Activated CD4-positive, alpha-beta T cell treated with anti-CD3 and anti-CD28 coated beads for 4 hours (primary cell): ENCODE measurements at places on chromosomes 5 and 9.

DNA sequence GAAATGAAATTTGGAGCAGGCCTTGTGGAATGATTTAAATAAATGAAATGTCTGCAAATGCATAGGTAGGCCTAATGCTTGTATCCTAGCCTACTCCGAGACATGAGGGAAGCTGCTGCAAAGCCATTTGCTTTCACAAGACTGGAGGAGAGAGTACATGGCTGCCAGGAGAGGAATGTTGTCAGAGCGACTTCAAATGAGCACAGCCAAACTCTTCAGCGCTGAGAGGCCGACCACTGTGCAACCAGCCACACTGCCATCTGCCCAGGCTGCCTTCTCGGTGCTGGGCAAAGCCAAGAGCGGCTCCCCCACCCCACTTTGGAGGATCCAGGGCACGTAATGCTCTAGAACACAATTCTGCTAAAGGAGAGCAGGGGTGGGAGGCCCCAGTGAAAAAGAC lies 122.6 kb downstream of the RASEF start:
- DNase-seq, result no peak

GRCh38 chr5:98111686-98112085 lies 661.8 kb upstream of the RGMB start:
- no peak for DNase-seq

GRCh38 chr5:55480781-55481180 lies 54.0 kb downstream of the PLPP1 start:
- no peak for DNase-seq

DNA sequence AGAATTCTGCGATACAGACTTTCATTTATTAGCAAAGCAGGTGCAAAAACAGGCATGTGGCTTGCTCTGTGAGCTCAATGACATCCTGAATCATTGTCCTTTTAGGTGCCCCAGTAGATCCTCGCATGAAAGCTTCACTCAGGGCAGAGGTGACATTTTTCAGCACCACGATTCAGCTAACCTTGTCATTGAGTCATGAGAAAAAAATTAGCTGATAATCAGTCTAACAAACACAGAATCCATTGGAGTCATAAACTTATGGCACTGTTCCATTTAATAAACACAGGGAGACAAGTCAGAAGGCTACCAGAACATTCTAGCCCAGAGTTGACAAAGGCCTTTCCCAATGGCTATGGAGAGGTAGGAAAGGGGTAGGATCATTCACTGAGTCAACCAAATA lies 104.8 kb upstream of the RAD23B start:
- no peak for DNase-seq

DNA sequence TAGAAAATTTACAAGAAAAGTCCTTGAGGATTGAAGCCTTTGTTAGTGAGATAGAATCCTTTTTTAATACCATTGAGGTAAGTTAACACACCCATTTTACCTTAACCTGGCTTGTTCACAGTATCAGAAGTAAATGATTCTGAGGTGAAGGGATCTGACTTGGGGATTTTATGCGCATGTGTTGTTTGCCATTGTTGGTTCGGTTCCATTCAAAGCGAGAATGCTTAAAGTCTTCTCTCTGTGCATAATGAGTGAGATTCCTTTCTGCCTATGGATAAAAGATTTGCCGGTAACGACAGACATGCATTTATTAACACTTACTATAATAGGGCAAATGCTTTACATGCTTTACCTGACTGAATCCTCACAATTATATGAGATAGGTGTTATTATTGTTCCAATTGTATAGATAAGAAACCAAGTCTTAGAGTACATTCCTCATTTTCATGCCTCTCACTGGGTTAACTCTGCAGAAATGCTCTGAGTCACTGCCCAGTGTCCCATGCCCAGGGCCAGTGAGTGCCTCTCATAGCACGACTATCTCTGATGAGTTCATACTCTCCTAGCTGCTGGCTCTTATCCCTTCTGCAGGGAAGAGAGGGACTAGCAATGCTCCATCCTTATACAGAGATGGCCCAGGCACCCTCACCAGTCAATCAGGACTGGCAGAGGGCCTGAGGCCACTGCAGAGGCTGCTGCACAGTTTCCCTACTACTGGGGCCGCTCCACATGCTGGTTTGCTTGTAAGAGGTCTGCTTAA lies 54.4 kb downstream of the CMYA5 start:
- no peak for DNase-seq

GRCh38 chr5:7673658-7674057 lies 177.3 kb downstream of the CFAP90 start:
- no peak for DNase-seq

DNA sequence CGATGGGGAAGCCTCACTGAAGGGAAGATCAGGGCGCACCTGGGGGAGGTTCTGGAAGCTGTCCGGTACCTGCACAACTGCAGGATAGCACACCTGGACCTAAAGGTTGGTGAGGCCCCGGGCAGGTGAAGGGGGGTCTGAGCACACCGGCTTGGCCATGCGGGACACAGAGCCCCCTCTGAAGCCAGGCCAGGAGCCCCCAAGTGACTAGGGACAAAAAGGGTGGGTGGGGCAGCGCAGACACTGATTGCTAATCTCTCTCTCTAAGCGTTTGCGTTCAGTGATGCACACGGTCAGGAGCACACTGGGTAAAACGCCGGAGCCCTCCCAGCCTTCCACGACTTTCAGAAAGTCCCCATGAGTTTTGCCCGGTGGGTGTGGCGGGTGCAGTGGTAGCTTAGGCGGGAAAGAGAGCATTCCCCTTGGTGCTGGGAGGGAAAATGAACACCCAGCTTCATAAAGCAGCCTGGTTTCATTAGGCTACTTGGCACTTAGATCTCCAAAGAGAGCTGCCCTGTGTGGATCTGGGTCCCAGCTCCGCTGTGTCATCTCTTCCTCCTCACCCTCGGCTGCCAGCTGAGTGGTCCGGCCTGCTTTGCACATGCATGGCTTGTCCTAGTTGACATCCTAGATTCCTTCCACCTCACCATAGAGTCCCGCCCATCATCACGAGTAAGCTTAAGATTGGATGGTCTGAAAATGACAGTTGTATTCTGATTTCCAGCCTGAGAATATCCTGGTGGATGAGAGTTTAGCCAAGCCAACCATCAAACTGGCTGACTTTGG lies 74.2 kb upstream of the OTULINL start:
- DNase-seq, result no peak

DNA sequence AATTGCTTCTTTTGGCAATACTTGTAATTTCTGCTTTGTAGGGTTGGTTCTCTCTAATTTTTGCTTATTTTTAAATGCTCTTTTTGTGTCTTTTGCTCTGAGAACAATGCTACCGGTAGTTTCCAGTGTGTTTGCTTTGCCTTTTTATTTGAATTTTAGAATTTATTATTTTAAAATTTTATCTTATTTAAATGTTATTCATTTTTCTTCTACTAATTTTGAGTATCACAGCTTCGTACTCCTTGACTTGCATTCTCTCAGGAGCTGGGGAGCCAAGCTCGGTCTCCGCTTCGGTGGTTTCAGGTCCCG lies 45.9 kb downstream of the ANXA2R start:
- DNase-seq, result no peak

DNA sequence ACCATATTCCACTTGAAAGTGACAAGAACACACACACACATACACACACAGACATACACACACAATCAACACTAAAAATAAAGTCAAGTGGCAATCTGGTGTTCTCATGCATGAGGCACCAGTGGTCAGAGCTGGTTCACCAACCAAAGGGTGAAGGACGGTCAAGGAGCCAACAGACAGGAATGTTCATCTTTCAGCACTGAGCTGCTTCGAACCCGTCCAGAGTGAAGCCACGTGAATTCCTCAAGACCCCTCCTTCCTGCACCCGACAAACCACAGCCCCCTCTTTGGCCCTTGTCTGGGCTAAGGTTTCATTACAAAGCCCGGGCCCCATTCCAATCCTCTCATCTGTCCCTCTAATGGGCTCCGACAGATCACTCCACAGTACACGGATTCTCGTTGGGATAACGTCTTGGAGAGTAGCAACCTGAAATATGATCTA lies 84.5 kb upstream of the SMIM23 start:
- no peak for DNase-seq

DNA sequence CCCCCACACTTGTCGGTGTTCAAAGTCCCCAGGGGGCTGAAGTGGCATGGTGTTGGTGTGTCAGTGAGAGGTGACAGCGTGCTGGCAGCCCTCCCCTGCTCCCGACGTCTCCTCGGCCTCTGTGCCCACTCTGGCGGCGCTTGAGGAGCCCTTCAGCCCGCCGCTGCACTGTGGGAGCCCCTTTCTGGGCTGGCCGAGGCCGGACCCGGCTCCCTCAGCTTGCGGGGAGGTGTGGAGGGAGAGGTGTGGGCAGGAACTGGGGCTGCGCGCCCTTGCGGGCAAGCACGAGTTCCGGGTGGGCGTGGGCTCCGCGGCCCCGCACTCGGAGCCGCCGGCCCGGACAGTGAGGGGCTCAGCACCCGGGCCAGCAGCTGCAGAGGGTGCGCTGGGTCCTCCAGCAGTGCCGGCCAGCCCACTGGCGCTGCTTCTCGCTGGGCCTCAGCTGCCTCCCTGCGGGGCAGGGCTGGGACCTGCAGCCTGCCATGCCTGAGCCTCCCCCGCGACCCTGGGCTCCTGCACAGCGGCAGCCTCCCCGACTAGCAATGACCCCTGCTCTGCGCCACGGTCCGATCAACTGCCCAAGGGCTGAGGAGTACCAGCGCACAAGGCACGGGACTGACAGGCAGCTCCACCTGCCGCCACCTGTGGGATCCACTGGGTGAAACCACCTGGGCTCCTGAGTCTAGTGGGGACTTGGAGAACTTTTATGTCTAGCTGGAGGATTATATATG lies 224.1 kb upstream of the RIOK2 start:
- no peak for DNase-seq

GRCh38 chr9:110532908-110533665 lies 46.5 kb downstream of the SVEP1 start:
- no peak for DNase-seq

DNA sequence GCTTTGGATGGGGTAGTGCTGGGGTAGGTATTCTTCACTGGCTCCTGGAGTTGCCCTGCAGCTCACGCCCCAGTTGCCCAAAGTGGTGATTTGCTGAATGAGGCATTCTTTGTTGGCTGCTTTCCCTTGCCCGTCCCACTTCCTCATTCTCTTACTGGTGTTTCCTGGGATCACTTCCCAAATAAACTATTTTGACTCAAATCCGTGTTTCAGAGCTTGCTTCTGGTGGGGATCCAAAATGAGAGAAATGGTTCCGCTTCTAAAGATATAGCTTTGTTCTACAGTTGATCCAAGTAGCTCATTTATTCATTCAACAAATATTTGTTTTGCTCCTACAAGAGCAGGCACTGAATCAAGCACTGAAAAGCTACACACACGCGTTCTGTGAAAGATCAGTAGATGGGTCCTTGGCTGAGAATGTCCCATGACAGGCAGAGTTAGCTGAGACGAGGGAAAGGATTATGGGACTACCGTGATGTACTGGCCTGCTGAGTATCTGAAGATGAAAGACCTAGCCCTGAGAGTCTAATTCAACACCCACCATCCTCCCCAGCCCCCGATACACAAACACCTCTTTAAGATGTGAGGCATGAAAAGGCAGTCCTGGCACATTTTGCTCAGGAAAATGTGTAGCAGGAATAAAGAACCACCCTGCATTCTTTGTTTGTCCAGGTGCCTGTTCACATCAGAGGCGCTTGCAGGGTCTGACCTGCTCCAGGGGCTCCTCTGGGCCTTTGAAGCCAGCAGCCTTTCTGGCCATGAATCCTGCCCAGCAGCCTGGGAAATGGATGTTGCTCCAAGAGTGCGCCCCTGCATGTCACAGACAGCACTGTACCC lies 143.1 kb upstream of the RANBP3L start:
- DNase-seq, result no peak

GRCh38 chr9:77827104-77827784 lies 179.1 kb upstream of the GNA14 start:
- no peak for DNase-seq

DNA sequence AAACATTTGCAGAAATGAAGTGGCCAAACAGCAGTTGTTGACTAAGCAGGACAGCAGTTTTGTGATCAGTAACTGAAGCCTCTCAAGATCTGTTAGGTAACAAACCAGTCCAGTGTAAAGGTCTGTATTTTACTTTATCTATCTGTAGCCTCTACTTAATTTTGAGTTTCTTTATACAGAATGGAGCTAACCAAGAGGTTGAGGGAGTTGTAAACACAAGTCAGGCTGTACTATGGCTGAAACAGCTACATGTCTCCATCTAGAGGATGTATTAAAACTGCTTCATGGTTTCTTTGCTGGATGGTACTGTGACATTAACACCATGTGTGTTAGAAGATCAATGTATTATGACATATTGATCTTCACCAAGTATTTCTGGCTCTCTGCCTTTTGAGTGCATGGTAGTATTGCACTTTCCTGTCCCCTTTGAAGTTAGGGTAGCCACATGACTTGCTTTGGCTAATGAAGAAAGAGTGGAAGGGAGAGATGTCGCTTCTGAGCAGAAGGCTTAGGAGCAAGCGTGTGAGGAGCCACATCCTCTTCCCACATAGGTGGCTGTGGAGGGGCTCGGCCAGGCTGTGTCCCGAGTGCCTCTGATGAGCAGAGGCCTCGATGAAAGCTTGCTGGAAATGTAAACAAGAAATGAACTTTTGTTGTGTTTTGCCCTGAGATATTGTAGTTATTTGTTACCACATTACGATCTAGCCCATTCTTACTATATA lies 105.6 kb upstream of the PCA3 start:
- no peak for DNase-seq

- no peak for DNase-seq
Measured at GRCh38 chr5:122121479-122122465, 7.6 kb upstream of the ZNF474 start.

GRCh38 chr9:121455527-121456239 lies 44.0 kb downstream of the GGTA1 start:
- no peak for DNase-seq

DNA sequence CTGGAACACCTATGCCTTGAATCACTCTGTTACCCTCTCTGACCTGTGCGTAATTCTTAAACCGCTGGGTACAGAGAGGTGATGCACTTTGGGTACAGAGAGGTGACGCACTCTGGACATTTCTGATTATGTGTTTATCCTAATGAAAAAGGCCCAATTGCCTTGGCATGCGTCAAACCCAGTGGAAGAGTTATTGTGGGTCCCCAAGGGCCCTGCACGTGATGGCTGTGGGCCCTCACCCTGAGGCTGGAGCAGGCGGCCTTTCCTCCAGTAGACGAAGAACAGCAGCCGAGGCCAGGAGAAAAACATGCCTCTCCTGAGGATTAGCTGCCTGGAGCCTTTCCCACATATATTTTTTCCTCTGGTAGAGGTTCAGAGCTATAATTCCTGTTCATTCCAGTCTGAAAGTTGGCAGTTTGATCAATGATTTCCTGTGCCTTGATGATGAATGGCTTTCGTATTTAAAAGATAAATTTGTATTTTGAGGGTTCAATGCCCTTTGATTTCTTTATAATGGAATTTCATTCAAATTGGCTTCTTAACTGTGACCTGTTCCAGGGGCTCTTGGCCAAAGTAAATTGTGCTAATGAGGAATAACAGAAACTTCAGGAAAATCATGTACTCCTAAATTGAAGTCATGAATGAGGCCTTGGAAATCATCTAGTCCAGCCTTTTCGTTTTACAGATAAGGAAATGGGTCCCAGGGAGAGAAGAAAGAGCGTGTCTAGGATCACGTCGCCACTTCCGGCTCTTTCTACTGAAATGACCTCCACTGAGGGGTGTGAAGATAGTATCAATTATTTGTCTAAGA lies 22.8 kb downstream of the ACER2 start:
- no peak for DNase-seq
